Right renal pelvis (tissue), 4 donors: ENCODE measurements at places on chromosomes 2 and 18. TPM values are rescaled to one million over a fixed set of nuclear protein-coding genes. Genes with fewer than 3 reads are reported as not detected.

HOXD13 gene
- 0.22 TPM for polyA plus RNA-seq

TXNDC2 gene
- 0.10 TPM for polyA plus RNA-seq

GRCh38 chr2:23027396-23027795 is 357.6 kb upstream of the KLHL29 start:
- no peak for DNase-seq

GRCh38 chr18:79567481-79568147 is 112.0 kb upstream of the CTDP1 start:
- peak; percentile 61 for DNase-seq

GRCh38 chr18:4544142-4544541 is 89.0 kb upstream of the DLGAP1 start:
- DNase-seq: no peak

DNA sequence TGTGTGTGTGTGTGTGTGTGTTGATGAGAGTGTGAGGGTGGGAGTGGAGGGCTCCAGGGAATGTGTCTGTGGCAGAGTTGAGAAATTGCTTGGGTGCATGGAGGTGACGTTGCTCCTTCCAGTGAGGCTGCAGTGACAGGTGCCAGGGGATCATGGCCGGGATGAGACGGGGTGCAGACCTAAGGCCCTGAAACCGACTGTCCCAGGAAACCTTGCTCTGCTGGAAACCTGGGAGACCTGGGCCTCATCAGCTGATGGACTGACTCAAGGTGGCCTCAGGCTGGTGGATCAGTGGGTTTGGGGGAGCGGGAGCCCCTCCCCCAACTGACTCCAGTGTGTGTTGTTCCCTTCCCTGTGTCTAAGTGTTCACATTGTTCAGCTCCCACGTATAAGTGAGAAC is 56.6 kb downstream of the INHBB start:
- no peak for DNase-seq

GRCh38 chr2:226352941-226353560 is 446.6 kb downstream of the IRS1 start:
- DNase-seq: no peak

- no peak for DNase-seq
Observed at GRCh38 chr2:58739033-58739432, 497.9 kb upstream of the FANCL start.

DNA sequence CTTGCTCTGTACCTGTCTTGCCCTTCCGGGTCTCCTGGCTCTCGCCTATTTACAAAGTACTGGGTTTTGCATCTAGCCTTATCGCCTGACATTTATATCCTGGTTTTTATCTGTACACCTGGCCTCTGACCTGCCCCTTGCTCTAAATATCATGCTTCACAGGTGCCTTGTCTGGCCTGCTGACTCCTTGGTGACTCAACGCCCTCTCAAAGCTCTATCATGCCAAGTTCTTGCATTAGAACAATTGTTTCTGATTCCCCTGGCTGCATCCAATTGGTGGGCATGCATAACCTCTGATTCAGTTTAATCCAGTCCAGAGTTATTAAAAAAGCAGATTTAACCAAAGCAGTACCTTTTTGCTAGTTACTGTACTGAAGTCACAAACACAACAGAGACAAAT is 113.9 kb upstream of the CCDC68 start:
- no peak for DNase-seq
